ENCODE measurements at places on chromosomes 1 and 21.

- no peak for DNase-seq
- no peaks in the 10 kb centered on the region for H3K4me1 ChIP-seq
- peaks cover 2% of the 10 kb centered on the region for H3K36me3 ChIP-seq
- H3K4me3 ChIP-seq, result no peak overlapping the region
- no peaks in the 10 kb centered on the region for H3K27me3 ChIP-seq
Observed at GRCh38 chr1:232393010-232393409, 236.9 kb downstream of the SIPA1L2 start.

DNA sequence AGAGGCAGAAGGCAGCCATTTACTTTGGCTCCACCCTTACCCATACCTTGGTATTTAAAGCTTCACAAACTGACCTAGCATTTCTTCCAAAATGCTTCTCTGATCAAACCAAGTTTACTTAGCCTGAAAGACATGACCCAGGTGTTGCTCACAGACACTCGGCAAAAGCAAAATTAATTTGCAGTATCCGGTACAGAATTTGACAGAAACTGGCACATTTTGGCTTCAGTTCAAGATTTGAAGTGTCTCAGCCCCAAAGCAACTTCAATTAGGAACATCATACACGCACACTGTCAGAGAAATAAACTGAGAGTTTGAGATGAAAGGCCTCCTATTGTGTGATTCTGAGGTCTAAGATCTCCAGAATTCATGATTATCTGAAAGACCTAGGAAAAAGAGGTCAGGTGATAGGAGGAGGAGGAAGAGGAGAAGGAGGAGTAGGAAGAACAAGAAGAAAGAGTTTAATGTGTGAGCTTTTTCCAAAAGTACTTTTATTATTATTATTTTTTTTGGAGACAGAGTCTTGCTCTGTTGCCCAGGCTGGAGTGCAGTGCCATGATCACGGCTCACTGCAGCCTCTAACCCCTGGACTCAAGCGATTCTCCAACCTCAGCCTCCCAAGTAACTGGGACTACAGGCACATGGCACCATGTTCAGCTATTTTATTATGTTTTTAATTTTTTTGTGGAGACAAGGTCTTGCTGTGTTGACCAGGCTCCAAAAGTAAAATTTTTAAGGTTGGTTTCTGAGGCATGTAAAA, 143.6 kb downstream of the SLC45A1 start:
- peaks cover 3% of the 10 kb centered on the region for H3K36me3 ChIP-seq
- peaks cover 27% of the 10 kb centered on the region for H3K4me1 ChIP-seq
- H3K4me3 ChIP-seq, result no peak overlapping the region
- H3K27ac ChIP-seq, result peak overlapping the region; percentile 39

GRCh38 chr1:159843459-159843858, 16.8 kb downstream of the SLAMF8 start:
- peaks cover 25% of the 10 kb centered on the region for H3K27me3 ChIP-seq
- no peak overlapping the region for H3K4me3 ChIP-seq
- H3K36me3 ChIP-seq, result peaks cover 2% of the 10 kb centered on the region
- no peak for DNase-seq

- H3K36me3 ChIP-seq, result peaks cover 13% of the 10 kb centered on the region
- no peaks in the 10 kb centered on the region for H3K27me3 ChIP-seq
- peaks cover 6% of the 10 kb centered on the region for H3K4me1 ChIP-seq
- H3K27ac ChIP-seq, result no peak overlapping the region
Observed at GRCh38 chr1:53271446-53272090, 33.2 kb upstream of the MAGOH start.

DNA sequence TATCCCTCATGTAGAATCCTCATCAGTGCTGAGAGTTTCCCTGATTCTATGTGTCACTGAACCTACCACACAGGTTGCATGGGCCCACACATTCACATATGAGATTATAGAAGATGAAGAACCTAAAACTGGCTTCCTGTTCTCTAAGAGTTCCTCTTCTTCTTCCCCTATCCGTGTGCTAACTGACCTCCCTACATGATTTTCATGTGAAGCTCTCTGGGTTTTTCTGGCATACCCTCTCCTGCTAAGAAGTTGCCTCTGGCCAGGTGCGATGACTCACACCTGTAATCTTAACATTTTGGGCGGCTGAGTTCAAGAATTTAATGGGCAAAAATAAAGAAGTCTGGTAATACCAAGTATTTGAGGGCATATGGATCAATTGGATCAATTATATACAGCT, 5.5 kb upstream of the CD244 start:
- H3K4me1 ChIP-seq, result peaks cover 2% of the 10 kb centered on the region
- H3K36me3 ChIP-seq, result no peaks in the 10 kb centered on the region
- peak overlapping the region; percentile 68 for H3K27ac ChIP-seq
- H3K4me3 ChIP-seq, result no peak overlapping the region
- no peaks in the 10 kb centered on the region for H3K27me3 ChIP-seq

- no peak overlapping the region for H3K27ac ChIP-seq
- no peak overlapping the region for H3K4me3 ChIP-seq
- H3K4me1 ChIP-seq, result no peaks in the 10 kb centered on the region
- peaks cover 15% of the 10 kb centered on the region for H3K27me3 ChIP-seq
- DNase-seq, result no peak
- H3K36me3 ChIP-seq, result no peaks in the 10 kb centered on the region
Observed at GRCh38 chr1:7387053-7387927, 383.8 kb upstream of the VAMP3 start.

GRCh38 chr1:214665606-214666110, 62.7 kb downstream of the CENPF start:
- no peaks in the 10 kb centered on the region for H3K36me3 ChIP-seq
- peaks cover 6% of the 10 kb centered on the region for H3K4me1 ChIP-seq
- no peak overlapping the region for H3K27ac ChIP-seq
- no peak for DNase-seq
- no peaks in the 10 kb centered on the region for H3K27me3 ChIP-seq

- no peak overlapping the region for H3K4me3 ChIP-seq
- peaks cover 28% of the 10 kb centered on the region for H3K4me1 ChIP-seq
- no peaks in the 10 kb centered on the region for H3K27me3 ChIP-seq
- DNase-seq, result no peak
- peaks cover 11% of the 10 kb centered on the region for H3K36me3 ChIP-seq
Observed at GRCh38 chr1:34851431-34852105, 8.0 kb downstream of the SMIM12 start.

DNA sequence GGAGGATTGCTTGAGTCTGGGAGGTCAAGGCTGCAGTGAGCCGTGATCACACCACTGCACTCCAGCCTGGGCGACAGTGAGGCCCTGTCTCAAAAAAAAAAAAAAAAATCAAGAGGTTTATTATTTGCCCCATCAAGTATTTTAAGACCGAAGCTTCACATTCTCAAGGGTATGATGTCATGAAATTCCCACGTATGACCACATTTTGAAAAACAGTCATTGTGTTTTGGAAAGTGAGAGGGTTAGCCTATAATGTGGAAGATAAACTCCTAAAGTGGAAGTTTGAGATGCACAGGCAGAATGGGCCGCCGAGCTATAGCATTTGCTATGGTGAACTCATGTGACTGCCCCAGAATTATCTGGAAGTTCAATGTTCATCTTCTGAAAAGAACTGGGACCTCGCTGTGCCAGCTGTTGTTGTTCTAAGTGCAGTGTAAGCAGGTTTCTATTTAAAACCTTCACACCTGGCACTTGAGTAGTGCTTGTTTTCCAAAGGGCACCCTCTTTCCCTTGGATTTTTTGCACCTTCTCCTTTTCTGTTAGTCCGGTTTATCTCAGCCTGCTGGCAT, 96.9 kb upstream of the SLC25A33 start:
- peaks cover 4% of the 10 kb centered on the region for H3K4me1 ChIP-seq
- H3K4me3 ChIP-seq, result no peak overlapping the region
- H3K36me3 ChIP-seq, result no peaks in the 10 kb centered on the region
- no peak for DNase-seq

GRCh38 chr1:85475055-85475454, 10.1 kb upstream of the DDAH1 start:
- no peak for DNase-seq
- H3K27ac ChIP-seq, result no peak overlapping the region
- H3K4me3 ChIP-seq, result no peak overlapping the region
- H3K36me3 ChIP-seq, result no peaks in the 10 kb centered on the region
- H3K4me1 ChIP-seq, result no peaks in the 10 kb centered on the region
- peaks cover 33% of the 10 kb centered on the region for H3K27me3 ChIP-seq

GRCh38 chr1:239831577-239832355, 259.9 kb upstream of the FMN2 start:
- H3K4me3 ChIP-seq, result no peak overlapping the region
- H3K4me1 ChIP-seq, result peaks cover 9% of the 10 kb centered on the region
- peaks cover 5% of the 10 kb centered on the region for H3K36me3 ChIP-seq

GRCh38 chr1:94463765-94464330, 45.7 kb downstream of the ABCD3 start:
- H3K27me3 ChIP-seq, result no peaks in the 10 kb centered on the region
- no peak for DNase-seq
- H3K36me3 ChIP-seq, result peaks cover 10% of the 10 kb centered on the region
- H3K4me3 ChIP-seq, result no peak overlapping the region
- H3K27ac ChIP-seq, result peak overlapping the region; percentile 32
- peaks cover 7% of the 10 kb centered on the region for H3K4me1 ChIP-seq

GRCh38 chr1:71413441-71414175, 332.8 kb upstream of the ZRANB2 start:
- no peak overlapping the region for H3K27ac ChIP-seq
- H3K36me3 ChIP-seq, result no peaks in the 10 kb centered on the region
- H3K4me1 ChIP-seq, result no peaks in the 10 kb centered on the region
- H3K4me3 ChIP-seq, result no peak overlapping the region

DNA sequence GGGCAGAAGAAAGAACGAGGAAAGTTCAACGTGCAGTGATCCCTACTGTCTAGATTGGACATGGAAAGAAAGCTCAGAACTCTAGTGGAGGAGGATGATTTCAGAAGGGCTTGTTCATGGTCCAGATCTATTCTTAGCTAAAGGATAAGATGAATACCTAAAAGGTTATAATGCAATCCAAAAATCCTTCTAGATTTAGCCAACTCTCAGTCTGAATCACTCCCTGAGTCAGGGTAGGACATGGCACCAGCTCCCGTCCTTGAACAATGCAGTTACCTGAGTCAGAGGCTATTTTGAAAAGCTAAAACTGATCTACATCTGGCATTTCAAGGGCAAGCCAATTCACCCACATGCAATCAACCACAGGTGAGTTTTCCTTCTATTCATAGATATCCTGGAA, 38.8 kb upstream of the HIVEP3 start:
- no peak overlapping the region for H3K27ac ChIP-seq
- no peak for DNase-seq
- no peaks in the 10 kb centered on the region for H3K27me3 ChIP-seq

GRCh38 chr1:188155261-188155660, 1326.5 kb downstream of the PLA2G4A start:
- no peak overlapping the region for H3K4me3 ChIP-seq
- DNase-seq, result no peak
- no peaks in the 10 kb centered on the region for H3K36me3 ChIP-seq
- H3K27ac ChIP-seq, result no peak overlapping the region
- H3K27me3 ChIP-seq, result no peaks in the 10 kb centered on the region

All from T-helper 17 cell (primary cell).